ENCODE measurements at places on chromosomes 5 and 9. TPM values are rescaled to one million over a fixed set of nuclear protein-coding genes. Genes with fewer than 3 reads are reported as not detected.
A peak's percentile ranks its signal among the peaks of the same experiment; 100 is the strongest.

Gene C7
- total RNA-seq, result not detected

DNA sequence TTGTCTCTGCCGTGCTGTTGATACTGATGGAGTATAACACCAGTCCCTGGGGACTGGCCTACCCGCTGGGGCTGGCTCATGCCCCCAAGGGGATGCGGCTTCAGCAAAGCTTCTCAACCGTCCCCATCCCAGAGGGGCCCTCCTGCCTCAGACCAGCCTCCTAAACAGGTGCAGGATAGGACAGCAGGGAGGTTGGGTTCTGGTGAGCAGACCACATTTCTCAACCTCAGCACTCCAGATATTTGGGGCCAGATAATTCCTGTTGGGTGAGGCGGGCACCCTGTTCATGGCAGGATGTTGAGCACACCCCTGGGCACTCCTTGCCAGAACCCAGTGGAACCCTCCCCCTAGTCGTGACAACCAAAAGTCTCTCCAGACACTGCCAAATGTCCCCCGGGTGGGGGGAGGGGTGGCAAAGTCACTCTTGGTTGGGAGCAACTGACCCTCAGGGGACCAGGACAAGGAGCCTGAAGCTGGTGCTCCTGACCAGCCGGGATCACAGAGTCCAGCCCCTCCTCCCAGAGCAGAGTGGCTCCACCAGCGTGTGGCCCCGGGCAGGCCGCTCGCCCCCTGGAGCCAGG is 107.8 kb downstream of the ZNF354C start:
- H3K27me3 ChIP-seq, result peaks cover 4% of the 10 kb centered on the region
- no peak for DNase-seq
- H3K4me1 ChIP-seq, result peaks cover 6% of the 10 kb centered on the region
- peak overlapping the region; percentile 37 for H3K4me3 ChIP-seq
- no peak overlapping the region for H3K27ac ChIP-seq

- H3K27ac ChIP-seq, result no peak within 1 kb of the TSS
- DNase-seq, result no peak
- H3K4me3 ChIP-seq, result peak within 1 kb of the TSS; percentile 55
- H3K27me3 ChIP-seq, result peaks cover 39% of the 10 kb centered on the region
- peaks cover 1% of the 10 kb centered on the region for H3K4me1 ChIP-seq
These were observed at the start of gene FRMD3 for GRCh38 chr9:83538172-83538889. FRMD3 (minus strand) TSS chr9:83538401; CDS start chr9:83538231, 170 bp downstream.

DNA sequence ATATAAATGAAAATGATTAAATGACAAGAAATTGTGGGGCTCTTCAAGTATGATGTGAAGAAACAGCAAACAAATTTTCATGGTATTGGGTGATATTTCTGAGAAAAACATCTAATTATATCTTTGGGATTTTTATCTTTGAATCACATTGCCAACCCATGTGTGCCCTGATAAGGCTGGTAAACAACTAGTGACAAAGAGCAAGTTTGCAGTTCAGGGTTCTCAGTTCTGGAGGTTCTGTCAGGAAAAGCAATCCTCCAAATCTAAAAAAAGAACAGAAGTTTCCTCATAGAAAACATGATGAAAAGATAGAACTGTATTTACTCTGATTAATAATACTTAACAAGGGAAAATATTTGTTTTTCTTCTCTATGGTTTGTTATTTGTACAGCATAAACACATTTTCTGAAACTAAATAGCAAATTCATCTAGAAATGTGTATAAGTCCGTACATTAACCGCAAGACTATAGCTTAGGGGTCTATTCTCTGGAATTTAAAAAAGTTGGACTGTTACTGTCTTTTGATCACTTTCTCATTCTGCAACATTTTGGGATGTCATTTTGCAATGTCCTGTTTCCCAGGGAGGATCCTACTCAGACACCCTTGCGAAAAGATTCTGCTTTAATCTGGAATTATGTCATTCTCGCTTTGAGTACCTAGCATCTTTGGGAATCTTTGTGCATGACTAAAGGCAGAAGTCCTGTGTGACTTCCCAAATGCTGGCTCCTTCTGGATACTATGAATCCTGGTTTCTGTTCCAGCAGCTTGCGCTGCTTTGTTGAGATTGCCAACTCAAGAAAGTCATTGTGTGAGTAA is 308.5 kb downstream of the ADGRV1 start:
- peaks cover 18% of the 10 kb centered on the region for H3K4me1 ChIP-seq
- no peaks in the 10 kb centered on the region for H3K36me3 ChIP-seq
- H3K27me3 ChIP-seq, result no peaks in the 10 kb centered on the region
- no peak overlapping the region for H3K4me3 ChIP-seq

DNA sequence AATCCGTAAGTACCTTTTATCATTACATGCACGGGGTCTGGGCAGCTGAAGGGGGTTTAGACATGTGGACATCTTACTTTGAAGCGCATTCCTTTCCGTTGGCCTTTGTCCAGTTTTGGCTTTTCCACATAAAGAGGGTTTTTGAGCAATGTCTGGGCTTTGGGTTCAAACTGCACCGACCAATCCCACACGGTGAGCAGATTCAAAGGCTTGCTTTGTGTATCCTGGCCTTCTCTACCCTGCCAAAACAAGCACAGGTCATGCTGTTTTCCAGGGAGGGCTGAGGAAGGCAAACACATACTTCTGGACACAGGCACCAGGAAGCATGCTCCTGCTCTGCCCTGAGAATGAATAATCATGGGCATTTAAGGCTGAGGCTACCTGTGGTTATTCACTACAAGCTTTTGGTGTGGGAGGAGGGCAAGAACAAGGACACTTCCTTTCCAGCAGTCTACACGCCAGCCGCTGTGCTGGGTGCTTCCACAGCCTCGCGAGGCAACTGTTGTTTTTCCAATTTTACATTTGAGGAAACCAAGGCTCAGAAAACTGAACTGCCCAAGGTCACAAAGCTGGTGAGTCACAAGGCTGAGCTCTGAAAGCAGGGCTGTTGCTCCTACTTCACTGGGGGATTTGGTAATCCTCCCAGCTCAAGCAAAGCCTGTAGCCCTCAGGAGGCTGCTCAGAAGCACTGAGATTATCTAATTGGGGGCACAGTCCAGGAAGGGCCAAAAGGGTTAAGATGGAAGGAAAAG is 59.8 kb upstream of the GOLPH3 start:
- H3K27ac ChIP-seq, result no peak overlapping the region
- no peaks in the 10 kb centered on the region for H3K27me3 ChIP-seq
- peaks cover 6% of the 10 kb centered on the region for H3K36me3 ChIP-seq
- DNase-seq, result no peak
- H3K4me3 ChIP-seq, result no peak overlapping the region

Gene CDKN2B
- not detected for total RNA-seq

DNA sequence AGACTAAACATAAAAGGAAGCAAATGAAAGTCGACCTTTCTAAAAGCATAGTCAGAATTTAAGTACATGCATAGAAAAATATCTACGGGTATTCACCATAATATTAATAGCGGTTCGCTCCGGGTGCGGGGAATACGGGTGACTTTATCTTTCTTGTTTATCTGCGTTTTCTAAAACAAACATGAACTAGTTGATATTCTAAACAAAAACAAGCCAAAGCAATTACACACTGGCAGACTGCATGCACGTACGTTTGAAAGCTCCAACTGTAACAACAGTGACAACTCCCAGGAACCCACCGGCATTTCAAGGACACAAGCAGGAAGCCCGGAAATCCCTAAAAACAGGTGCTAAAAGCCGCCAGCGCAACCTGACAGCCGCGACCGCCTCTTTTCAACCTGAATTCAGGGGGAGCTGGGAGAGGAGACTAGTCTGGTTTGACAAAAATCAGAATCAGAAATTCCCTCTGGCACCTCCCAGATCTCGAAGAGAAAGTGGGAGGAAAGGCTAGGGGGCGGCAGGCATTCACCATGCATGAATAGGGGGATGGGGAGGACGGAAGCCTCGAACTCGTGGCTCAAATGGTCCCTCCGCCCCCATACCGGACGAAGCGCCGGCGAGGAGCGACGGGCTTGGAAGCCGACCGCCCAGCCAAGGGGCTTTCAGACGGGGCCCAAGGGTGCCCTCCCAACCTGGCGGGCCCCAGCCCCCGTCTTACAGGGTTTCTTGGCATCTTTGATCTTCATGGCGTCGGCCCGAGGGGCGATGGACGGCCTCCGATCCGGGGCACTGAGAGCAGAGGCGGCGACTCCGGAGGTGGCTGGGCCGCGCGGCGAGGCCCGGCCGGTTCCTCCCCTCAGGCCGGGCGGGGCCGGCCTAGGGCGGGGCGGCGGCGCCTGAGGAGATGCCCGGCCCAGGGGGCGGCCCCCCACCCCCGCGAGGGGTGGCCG is at the start of gene PANK3:
Gene PANK3, minus strand, starts transcription at position 831 of the 950 bp plus-strand sequence. Its CDS starts 85 bp downstream, at position 746.
- DNase-seq, result peak; percentile 1
- H3K36me3 ChIP-seq, result no peaks in the 10 kb centered on the region
- no peaks in the 10 kb centered on the region for H3K27me3 ChIP-seq
- H3K4me3 ChIP-seq, result peak within 1 kb of the TSS; percentile 95

GRCh38 chr9:75926385-75926784 is 35.9 kb downstream of the PCSK5 start:
- peaks cover 81% of the 10 kb centered on the region for H3K4me1 ChIP-seq
- H3K36me3 ChIP-seq, result peaks cover 9% of the 10 kb centered on the region
- no peak overlapping the region for H3K4me3 ChIP-seq

DNA sequence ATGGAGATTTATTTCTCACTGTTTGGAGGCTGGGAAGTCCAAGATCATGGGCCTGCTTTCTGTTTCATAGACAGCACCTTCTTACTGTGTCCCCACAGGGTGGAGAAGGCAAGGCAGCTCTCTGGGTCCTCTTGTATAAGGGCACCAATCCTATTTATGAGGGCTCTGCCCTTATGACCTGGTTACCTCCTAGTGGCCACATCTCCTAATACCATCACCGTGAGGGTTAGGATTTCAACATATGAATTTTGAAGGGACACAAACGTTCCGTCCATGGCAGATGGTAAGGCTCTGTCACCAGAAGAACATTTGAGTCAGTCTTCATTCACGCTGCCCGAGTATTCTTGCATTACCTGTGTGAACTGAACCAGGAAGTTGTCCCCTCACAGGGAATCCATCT is 48.4 kb downstream of the ANKRD33B start:
- H3K27me3 ChIP-seq, result peaks cover 5% of the 10 kb centered on the region
- no peaks in the 10 kb centered on the region for H3K36me3 ChIP-seq
- no peak for DNase-seq
- H3K4me1 ChIP-seq, result peaks cover 8% of the 10 kb centered on the region

Gene HMCN2
- total RNA-seq, result not detected

- no peaks in the 10 kb centered on the region for H3K27me3 ChIP-seq
- H3K4me1 ChIP-seq, result no peaks in the 10 kb centered on the region
- no peaks in the 10 kb centered on the region for H3K36me3 ChIP-seq
- H3K27ac ChIP-seq, result no peak overlapping the region
- no peak overlapping the region for H3K4me3 ChIP-seq
These were observed 839.3 kb upstream of the ARRDC3 start for GRCh38 chr5:92222449-92222848.

GRCh38 chr9:109737295-109737694 is 42.7 kb upstream of the PALM2AKAP2 start:
- H3K4me3 ChIP-seq, result no peak overlapping the region
- DNase-seq, result no peak
- H3K4me1 ChIP-seq, result no peaks in the 10 kb centered on the region
- H3K27ac ChIP-seq, result no peak overlapping the region

Gene LAMC3
- 7.2 TPM for total RNA-seq

- H3K4me3 ChIP-seq, result no peak overlapping the region
- no peak for DNase-seq
- peaks cover 3% of the 10 kb centered on the region for H3K27me3 ChIP-seq
- no peak overlapping the region for H3K27ac ChIP-seq
- no peaks in the 10 kb centered on the region for H3K4me1 ChIP-seq
These were observed 455.9 kb downstream of the ENC1 start for GRCh38 chr5:74184649-74185048.
